ENCODE measurements at places on chromosomes 11 and 22. TPM values are rescaled to one million over a fixed set of nuclear protein-coding genes. Genes with fewer than 3 reads are reported as not detected.

DNA sequence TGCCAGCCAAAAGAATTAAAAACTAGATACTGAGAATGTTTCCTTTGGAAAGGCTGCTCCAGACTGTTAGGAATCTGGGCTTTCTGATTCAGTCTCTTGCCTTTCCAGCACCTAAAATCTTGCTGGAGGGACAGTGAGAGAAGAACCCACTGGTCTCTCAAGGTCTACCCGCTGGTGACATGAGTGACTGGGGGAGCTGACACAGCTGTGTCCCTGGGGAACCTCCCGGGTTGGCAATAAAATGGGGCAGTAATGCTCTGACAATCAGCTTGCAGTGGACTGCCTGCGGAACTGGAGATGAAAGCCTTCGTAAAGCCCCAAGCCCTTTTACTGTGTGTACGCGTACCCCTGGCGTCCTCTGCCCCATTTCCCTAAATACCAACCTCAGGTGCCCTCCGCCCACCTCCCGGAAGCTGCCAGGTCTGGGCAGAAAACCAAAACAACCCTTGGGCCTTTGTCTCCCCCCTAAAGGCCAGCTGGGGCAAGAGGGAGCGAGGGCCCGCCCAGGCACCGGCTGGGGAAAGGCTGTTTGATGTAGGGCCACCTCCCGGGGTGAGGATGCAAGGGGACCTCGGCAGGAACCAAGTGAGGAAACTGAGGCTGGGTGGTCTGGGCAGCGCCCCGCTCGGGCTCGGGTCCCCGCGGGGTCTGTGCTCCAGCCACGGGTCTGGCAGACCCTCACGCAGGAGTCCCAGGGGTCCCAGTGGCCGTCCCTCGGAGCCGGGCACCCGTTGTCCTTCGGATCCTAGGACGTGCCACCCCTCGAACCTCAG lies 741 bp downstream of the CARS1 start:
- H3K27ac ChIP-seq, result peak overlapping the region; percentile 79
- peaks cover 16% of the 10 kb centered on the region for H3K4me1 ChIP-seq
- no peaks in the 10 kb centered on the region for H3K27me3 ChIP-seq
- no peaks in the 10 kb centered on the region for H3K36me3 ChIP-seq

DNA sequence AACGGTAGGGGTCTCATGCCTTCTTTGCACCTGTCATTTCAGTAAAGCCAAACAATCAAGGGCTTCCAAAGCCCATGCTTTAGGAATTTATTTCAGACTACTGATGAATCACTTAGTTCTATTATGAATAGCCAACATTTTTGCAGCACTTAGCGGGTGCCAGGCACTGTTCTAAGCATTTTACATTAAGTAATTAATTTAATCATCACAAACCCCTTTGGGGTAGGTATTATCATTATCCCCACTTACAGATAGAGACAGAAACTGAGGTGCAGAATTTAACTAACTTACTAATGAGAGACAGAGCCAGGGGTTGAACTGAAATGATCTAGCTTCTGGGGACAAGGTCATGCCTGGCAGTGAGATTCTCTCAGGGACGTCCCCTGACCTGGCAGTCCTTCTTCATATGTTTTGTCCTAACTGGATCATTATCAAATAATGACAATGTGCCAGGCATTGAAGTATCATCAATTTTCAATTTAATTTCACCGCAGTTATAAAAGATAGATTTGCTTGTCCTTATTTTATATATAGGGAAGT lies 31.7 kb upstream of the NAV2 start:
- peaks cover 9% of the 10 kb centered on the region for H3K4me1 ChIP-seq
- H3K4me3 ChIP-seq, result no peak overlapping the region
- H3K27me3 ChIP-seq, result no peaks in the 10 kb centered on the region
- no peak overlapping the region for H3K27ac ChIP-seq
- no peak for DNase-seq

- no peak for DNase-seq
- peaks cover 19% of the 10 kb centered on the region for H3K4me1 ChIP-seq
- no peak overlapping the region for H3K4me3 ChIP-seq
- H3K27ac ChIP-seq, result no peak overlapping the region
- H3K27me3 ChIP-seq, result no peaks in the 10 kb centered on the region
Observed at GRCh38 chr22:31235081-31235480, 23.0 kb downstream of the LIMK2 start.

DNA sequence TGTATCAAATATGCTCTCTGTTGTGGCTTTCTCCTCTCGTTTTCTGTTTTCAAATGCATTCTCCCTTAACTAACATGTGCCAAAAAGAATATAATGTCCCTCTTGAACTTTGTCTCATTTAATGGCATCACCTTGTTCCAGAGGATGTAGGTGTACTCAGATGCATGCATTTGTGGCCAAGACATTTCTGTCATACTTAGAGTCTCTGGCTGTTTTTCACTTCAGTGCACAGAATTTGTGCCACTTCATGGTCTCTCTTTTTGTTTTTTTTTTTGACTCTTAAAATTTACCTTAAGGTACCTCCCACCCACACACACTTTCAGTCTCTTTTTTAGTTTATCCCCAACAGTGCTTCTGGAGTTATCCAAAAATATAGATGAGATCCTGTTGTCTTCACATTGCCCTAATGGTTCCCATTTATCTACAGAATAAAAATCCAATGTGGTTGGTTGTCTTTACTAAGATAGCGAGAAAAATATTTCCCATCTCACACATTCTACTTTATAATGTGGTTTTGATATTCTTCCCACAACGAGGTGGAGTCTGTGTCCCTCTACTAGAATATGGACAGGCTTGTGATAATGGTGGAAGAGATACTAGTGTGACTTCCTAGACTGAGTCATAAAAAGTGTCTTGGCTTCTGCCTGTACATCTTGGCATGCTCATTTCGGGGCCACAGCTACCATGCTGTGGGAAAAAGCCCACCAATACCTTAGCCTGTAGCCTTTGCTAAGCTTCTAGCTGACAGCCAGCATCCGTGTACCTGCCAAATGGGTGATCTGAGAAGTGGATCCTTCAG lies 125.8 kb downstream of the DDX10 start:
- H3K36me3 ChIP-seq, result no peaks in the 10 kb centered on the region
- H3K27ac ChIP-seq, result no peak overlapping the region
- no peak for DNase-seq
- H3K27me3 ChIP-seq, result no peaks in the 10 kb centered on the region
- no peaks in the 10 kb centered on the region for H3K4me1 ChIP-seq

DNA sequence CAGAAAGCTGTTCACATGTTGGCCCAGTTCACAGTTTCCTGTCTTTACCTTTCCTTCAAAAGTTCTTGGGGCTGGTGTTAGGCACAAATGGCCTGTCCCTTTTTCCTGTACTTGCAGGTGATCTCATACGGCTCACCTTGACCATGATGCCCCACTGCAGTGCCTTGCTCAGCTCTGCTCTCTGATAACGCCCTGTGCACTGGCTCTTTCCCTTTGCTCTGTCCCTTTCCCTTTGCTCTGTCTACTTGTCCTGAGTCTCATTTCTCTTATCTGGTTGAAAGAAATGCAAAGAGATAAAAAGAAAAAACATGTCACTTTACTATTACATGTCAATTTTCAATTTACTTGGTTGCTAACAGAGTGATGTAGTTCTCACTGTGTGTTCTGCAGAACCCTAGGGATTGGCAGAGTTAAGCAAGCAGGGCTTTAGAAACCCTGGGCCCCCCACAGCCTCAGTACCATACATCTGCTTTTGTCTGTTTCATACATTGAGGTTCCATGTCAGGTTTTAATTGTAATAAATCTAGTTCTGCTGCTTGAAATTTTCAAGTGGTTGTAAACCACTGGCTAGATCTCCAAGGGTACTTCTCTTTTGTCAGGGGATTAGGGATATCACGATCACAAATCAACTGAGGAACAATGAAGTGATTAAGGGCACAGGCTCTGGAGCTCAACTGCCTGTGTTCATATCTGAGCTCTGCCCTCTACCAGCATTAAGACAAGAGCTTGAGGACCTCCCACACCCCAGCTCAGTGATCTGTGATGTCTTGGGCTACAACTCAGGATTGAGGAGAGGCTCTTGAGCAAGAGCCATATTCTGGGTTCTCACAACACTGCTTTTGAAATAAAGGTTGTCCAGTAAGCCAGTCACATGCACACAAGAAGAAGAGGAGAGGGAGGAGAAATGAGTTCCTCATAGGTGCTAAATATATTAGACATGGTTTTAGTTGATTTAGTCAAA lies 16.3 kb upstream of the SORL1 start:
- no peaks in the 10 kb centered on the region for H3K4me1 ChIP-seq
- H3K27ac ChIP-seq, result peak overlapping the region; percentile 55

ZNF280B gene
- total RNA-seq, result 2.8 TPM

ZNRF3 gene
- 8.9 TPM for total RNA-seq

Measured in hepatocyte (in vitro differentiated cells).